Amniotic stem cell (primary cell): ENCODE measurements at places on chromosomes 3 and 15.

GRCh38 chr3:67535006-67535405, 119.4 kb downstream of the SUCLG2 start:
- no peak for DNase-seq

GRCh38 chr15:94305133-94305532, 73.8 kb downstream of the MCTP2 start:
- no peak for DNase-seq

- no peak for DNase-seq
These were observed 12.3 kb upstream of the SPATA12 start for GRCh38 chr3:57048052-57048671.

- no peak for DNase-seq
These were observed 60.0 kb upstream of the SEC13 start for GRCh38 chr3:10380906-10381305.

- DNase-seq, result no peak
These were observed 153.5 kb downstream of the DNAJB8 start for GRCh38 chr3:128313071-128313725.

DNA sequence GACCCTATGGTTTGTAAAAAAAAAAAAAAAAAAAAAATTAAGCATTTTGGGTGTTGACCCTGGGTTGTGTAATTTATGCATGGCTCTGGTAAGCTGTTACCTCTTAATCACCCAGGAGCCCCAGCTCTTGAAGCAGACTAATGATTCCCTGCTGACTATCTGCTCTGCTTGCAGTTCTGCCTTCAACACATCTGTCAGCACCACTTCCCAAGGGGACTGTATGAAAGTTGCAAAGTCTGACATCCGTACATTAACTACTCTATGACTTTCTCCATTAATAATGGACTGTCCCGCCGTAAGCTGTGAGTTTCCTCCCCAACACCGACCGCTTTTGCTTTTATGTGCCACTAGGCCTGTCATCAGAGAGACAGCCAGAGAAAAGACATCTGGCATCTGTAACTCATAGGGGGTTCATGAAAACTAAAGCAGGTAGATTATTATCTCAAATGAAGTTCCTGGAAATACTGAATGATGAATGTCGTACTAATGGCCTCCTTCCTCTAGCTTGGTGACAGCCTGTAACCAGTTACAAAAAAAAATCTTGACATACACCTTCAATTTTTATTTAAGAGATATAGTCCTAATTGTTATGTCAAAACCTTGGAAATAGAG, 271.5 kb downstream of the IL5RA start:
- no peak for DNase-seq

- DNase-seq, result no peak
These were observed 70.4 kb downstream of the KLF13 start for GRCh38 chr15:31396881-31397560.

- DNase-seq, result no peak
These were observed 237.2 kb downstream of the MBNL1 start for GRCh38 chr3:152505926-152506325.

GRCh38 chr3:118734664-118735063, 300.0 kb downstream of the IGSF11 start:
- DNase-seq, result no peak

- no peak for DNase-seq
These were observed 68.6 kb downstream of the FILIP1L start for GRCh38 chr3:100045696-100046095.

DNA sequence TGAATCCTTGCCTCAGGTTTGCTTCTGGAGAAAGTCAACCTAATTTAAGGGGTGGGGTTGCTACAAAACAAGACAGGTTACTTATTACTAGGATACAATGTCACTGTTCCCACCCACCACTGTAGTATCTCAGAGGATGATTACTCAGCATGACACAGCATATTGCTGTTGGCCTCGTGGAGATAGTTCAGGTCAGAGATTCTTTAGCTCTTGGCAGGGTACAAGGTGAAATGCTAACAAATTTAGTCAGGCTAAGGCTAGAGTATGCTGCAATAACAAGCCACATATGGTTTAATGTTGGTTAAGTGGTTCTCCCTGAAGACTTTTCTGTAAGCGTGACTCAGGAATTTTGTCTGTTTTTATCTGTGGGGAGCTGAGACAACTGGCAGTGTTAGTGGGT, 161.8 kb downstream of the EDEM1 start:
- no peak for DNase-seq

DNA sequence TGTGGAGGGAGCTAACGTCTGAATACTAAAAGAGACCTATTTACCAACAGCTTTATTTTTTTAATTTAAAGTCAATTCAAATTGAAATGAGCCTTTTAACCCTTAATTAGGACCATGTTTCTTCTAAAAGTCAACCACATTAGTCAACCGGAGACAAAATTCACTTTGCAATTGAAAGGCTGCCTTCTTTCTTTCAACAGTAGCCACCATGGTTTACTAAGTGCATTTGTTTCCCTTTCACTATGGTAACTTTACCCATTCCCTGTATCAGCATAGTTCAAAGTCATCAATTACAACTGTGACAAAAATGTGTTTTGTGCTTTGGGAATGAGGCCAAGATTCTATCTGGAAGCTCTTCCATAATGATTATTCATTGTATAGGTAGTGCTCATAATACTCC, 225.4 kb downstream of the EPHA3 start:
- no peak for DNase-seq

- no peak for DNase-seq
These were observed 114.3 kb downstream of the NSUN3 start for GRCh38 chr3:94176988-94177745.

DNA sequence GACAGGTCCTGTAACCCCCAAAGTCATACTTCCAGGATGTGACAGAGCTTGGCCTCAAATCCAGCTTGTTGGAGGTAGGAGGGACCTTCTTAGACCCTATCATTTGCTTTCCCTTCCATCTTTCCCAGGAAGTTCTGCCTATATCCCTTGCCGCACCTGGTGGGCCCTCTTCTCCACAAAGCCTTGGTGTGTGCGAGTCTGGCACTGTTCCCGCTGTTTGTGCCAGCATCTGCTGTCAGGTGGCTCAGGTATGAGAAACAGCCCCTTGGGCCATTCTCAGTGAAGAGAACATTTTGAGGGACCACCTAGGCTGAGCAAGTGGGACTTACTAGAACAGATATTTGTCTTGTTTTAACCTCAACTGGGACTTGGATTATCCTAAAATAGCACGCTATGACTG, 1.3 kb downstream of the IL17RE start:
- no peak for DNase-seq

GRCh38 chr3:43169987-43170386, 64.1 kb upstream of the POMGNT2 start:
- no peak for DNase-seq

GRCh38 chr3:45041666-45042065, 15.6 kb downstream of the CLEC3B start:
- no peak for DNase-seq

DNA sequence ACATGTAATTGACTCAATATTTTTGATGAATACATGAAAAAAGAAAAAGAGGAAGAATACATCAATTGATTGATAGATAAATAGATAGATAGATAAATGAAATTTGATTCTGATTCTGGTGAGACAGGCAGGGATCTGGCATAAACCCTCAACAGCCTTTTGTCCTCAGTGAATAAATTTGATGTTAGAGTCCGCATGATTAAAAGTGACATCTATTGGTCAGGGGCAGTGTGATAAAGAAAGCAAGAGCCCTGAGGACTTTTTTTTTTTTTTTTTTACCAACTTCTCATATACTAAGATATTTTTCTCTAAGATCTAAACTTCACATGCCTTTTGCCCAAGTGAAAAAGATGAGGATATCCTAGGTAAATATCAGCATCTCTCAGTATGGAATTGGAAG, 216.4 kb downstream of the LRRC3B start:
- DNase-seq, result no peak

DNA sequence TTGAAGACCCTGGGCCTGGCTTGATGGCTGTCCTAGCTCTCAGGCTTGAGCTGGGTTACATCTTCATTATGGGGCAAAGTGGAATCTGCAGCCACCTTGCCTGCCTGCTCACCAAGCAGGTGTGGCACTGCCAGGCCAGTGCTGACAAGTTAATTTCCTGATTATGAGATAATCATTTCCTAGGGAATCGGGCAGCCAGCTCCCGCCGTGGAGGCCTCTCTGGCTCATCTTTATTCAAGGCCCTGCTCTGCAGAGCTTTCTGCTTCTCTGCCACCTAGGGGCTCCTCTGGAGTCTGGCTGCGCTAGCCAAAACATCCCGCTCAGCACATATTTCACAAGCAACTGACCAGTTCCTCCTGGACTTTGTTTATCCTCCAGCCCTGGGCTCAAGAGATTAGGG, 9.9 kb downstream of the LOXL1 start:
- no peak for DNase-seq

DNA sequence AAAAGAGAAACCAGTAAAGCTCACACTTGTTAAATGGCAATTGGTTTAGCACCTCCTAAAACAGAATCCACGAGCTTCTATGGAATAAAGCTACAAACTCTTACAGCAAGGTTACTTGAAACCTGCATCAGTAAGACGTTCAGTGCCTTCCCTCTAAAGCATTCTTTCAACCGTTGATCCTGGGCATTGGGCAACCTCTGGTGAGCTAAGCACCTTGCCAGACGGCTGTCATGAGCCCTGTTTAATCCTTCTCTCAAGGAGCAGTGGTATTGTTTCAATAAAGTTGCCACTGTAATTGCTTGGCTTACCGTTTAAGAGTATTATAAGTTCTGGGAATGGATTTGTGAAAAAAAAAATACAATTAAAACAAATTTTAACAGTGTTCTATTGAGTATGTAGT, 75.0 kb downstream of the COL8A1 start:
- no peak for DNase-seq

DNA sequence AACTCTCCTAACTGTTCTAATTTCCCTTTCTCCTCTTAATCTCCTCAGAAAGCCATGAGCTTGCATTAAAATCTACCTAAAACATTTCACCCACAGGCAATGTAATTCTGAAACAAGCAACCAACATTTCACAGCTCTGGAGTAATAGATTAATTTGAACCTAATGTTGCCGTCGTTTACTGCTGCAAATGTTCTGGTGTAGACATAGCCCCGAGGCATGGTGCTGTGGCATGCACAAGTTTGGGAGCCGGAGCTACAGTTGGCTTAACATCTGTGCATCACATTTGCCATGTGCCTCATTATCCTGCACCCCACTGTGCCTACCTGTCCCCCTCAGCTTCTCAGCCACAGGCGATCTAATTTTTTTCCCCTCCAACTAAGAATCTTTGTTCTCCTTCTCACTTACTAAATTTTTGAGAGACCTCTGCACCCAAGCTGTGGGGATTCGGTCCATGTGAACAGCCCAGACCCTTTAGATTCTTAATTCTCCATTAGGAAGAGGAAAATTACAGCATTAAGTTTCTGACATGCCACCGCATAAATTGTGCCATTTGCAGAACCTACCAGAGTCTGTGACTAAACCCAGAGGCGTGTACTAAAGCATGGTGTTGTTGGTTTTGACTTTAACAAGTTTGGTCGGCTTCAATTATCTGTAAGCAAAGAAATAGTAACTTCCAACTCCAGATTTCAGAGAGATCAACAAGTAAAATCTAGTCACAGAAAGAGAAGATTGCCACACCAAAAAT, 419.2 kb downstream of the MECOM start:
- no peak for DNase-seq

DNA sequence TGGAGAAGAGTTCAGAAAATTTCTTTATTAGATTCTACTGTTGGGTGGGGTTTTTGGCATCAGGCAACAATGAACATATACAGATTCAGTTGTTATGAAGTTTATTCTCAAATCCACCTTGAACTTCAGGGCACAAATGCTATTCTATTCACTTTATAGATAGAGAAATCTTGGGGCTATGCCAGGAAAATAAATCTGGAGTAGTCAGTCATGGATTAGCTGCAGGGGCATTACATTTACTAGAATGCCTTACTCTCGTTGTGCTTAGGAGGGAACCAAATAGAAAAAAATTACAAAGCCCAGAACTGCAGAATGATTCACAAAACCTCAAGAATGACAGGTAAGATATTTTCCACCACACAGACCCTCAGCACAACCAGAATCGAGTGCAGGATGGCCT, 216.7 kb downstream of the CDIN1 start:
- DNase-seq, result no peak
